ENCODE measurements at places on chromosomes 2 and 18.

- no peak for DNase-seq
These were observed 11.3 kb upstream of the KCNF1 start for GRCh38 chr2:10900216-10901109.

- DNase-seq: no peak
These were observed 17.7 kb downstream of the ADD2 start for GRCh38 chr2:70750320-70750719.

DNA sequence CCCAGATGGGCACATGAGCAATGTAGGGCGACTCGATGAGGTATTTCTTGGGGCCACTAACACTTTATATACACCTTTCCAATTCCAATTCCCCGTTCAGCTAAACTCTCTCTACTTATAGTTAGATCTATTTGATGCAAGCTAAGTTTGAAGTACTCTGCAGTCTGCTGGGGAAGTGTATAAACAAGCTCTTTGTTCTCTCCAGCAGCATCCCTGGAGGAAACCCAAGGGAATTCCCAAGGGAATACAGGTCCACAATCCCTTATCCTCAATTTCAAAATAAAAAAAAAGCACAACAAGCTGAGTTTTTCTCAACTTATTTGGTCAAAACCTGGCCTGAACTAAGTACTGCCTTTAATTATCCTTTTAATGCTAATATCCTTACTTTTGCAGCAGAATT lies 433.3 kb downstream of the NBAS start:
- no peak for DNase-seq

GRCh38 chr2:67952066-67952465 lies 110.7 kb downstream of the C1D start:
- no peak for DNase-seq

GRCh38 chr18:63683152-63683551 lies 19.6 kb upstream of the SERPINB11 start:
- no peak for DNase-seq

GRCh38 chr18:48004577-48004976 lies 74.1 kb upstream of the SMAD2 start:
- no peak for DNase-seq

- DNase-seq: no peak
These were observed 186.6 kb downstream of the MTX2 start for GRCh38 chr2:176455816-176456291.

DNA sequence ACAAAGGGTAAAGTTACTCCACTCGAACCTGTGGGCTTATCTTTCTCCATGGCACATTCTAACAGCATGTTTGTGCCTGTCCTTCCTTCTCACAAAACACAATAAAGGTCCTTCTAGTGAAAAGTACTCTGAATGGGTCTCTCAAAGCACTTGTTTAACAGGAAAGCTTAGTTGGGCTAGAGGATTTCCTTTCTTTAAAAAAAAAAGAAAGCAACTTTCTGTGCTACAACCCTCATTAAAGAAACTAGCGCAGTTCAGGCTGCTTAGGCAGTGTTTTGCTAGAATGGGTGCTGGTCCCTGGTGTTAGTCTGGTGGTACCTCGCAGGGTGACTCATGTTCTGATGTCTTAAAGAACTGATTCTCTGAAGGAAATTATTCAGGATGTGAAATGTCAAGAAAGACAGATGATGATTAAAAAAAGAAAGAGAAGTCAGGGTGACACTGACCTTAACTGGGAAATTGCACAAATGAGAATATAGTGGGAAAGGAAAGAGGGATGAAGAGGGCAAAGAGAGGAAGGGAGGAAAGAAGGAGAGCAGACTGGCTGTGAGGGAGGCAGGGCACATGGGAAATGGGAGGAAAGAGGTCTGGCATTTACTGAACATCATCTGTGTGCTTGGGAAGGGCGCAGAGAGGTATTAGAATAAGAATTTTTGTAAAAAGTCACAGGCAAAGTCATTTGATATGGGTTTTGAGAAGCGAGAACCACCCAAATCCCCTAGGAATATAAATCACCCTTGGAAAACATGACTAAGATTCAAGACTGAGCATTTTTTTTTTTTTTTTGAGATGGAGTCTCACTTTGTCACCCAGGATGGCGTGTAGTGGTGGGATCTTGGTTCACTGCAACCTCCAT lies 74.9 kb downstream of the ATP8B1 start:
- DNase-seq: no peak

DNA sequence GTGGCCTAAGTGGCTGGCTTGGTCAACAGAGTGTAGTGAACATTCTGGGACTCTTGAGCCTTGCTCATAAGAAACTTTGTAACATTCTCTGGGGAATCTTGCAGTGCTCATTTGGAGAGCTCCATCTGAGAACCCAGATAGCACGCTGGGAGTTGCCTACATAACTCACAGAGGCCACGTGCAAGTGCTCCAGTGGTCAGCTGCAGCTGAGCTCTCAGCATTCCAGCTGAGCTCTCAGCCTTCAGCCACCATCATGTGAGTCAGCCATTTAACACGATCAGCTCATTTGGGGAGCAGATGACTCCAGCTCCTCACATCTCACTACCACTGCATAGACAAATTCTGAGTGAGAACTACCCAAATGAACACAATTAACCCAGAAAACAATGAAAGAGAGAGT lies 25.5 kb upstream of the CTNNA2 start:
- no peak for DNase-seq

- no peak for DNase-seq
These were observed 279.7 kb upstream of the TRIB2 start for GRCh38 chr2:12436935-12437561.

DNA sequence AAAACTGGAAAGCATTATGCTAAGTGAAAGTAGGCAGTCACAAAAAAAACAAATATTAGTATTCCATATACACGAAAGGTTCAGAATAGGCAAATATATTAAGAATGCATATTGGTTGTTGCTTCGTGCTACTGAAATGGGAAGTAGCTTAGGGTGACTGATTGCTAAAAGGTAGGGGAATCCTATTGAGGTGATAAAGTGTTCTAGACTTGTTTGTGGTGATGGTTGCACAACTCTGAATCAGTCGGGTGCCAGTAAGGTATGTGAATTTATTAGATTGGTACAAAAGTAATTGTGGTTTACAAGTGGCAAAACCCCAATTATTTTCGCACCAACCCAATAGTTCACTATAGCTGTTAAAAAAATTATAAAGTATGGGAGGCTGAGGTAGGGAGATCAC lies 20.7 kb downstream of the USP34 start:
- DNase-seq: no peak

DNA sequence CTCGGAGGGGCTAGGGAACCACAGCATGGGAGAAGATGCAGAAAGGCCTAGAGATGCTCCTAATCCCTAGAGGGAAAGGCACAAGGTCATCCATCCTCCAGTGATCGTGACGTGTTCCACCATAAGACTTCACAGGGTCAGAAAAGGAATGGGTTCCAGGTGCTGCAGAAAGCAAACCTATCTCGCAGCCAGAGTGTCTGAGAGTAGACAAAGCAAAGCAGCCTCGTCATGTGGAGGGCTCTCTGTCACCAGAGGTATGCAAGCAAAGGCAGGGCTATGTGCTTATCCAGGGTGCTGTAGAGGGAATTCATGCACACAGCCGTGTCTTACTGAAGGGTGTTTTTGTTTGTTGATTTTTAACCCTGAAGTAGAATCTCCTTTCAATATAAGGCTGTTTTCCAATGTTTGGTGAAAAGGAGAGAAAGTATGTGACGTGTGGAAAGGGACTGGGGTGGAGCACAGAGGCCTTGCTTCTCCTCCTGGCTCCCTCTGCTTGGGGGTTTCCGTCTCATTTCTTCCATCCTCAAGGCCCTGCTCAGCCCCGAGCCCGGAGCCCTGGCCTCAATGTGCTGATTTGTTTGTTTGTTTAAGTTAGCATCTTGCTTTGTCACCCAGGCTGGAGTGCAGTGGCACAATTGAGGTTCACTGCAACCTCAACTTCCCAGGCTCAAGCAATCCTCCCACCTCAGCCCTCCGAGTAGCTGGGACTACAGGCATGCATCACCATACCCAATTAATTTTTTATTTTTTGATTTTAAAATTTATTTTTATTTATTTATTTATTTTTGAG lies 3.0 kb downstream of the GPR55 start:
- no peak for DNase-seq
